ENCODE measurements at places on chromosomes 5 and 9.

- DNase-seq: no peak
Observed at GRCh38 chr5:50863534-50864170, 197.2 kb downstream of the PARP8 start.

DNA sequence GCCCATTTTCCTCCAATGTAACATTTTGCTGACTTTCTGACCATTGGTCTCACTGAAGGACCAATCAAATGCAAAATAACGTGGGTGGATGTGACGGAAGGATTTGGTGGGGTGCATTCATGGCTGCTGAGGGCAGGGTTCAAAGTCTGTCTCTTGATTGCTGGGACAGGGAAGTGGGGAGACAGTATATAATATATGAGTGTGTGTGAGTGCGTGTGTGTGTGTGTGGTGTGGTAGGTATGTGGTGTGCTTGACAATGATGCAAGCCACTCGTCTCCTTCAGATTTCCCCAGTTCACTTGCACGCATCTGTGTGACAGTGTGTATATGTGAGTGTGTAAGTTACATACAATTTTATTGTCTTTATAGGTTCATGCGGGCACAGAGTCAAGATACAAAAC is 477.3 kb downstream of the DIRAS2 start:
- DNase-seq: no peak

DNA sequence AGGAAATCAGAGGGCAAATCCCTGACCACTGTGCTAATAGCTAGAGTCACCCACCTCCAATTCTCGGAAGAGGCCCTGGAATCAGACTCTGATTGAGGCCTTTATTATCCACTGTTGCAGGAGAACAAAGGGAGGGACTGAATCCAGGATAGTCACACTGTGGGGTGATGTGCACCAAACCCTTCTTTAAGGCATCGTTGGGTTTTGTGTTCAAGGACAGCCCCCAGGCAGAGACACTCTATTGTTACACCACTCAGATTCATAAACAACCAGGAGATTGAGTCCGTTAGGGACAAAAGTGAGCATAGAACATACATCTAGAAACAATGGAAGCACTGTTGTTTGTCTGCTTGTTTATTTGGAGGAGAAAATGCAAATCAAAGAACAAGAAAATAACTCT is 124.6 kb upstream of the TBCA start:
- no peak for DNase-seq

GRCh38 chr9:811106-811531 is 30.4 kb upstream of the DMRT1 start:
- no peak for DNase-seq

DNA sequence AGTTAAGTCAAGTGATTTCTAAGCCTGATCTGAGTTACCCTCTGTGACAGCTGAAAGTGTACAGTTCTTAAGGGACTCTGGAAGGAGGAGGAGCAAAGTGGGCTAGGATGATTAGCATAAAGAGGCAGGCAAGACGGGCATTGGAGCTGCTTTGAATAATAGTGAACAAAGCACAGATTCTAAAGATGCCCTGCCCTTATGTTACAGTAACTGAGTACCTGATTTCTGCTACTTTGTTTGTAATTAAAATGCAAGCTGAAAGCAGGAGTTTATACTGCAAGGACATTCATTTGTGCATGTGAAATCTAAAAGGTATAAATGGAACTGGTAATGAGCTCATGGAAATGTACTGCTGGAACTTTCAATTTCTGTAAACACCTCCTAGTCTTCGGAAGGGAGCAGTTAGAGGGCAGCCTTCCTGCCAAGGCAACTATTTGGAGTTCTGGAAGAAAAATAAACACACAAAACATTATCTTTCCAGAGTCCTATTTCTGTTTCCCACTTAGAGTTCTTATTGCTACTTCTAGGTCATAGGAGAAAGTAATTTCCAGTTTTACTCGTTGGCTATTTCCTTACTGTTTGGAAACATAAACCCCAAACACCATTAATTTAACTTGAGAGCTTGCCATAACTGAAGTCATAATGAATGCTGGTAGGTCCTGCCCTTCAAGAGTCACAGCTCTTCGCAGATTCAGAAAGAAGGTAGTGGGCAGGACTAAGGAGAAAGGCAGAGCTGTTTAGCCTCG is at the start of gene RANBP3L:
RANBP3L (minus strand) TSS at position 45 of the 746 bp plus-strand sequence. CDS start 486 bp downstream, outside the sequence.
- no peak for DNase-seq

- no peak for DNase-seq
Observed at GRCh38 chr9:128249558-128249907, 26.3 kb downstream of the GOLGA2 start.

- no peak for DNase-seq
Observed at GRCh38 chr9:38443181-38443580, 18.9 kb upstream of the IGFBPL1 start.

- DNase-seq: no peak
Observed at GRCh38 chr5:44511596-44511995, 122.4 kb upstream of the FGF10 start.

- peak; percentile 47 for DNase-seq
Observed at GRCh38 chr9:135330685-135331590, 148.6 kb upstream of the PPP1R26 start.

DNA sequence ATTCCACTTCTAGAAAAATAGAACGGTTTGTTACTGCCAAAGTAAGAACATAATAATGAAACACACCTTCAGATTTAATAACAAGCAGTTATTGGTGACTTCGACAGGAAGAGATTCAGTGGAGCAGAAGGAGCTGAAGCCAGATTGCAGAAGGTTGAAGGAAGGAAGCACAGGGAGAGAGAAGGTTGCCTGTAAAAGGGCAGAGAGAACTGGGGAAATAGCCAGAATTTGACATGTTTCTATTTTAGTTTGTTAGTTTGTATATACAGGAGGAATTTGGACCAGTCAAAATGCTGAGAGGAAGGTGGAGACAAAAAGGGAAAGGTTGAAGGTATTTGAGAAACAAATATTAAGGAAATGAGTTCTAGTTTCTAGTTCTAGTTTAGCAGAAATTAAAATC is 269.2 kb upstream of the ELAVL2 start:
- DNase-seq: no peak

- DNase-seq: no peak
Observed at GRCh38 chr9:136856079-136856476, 3.9 kb downstream of the MAMDC4 start.

DNA sequence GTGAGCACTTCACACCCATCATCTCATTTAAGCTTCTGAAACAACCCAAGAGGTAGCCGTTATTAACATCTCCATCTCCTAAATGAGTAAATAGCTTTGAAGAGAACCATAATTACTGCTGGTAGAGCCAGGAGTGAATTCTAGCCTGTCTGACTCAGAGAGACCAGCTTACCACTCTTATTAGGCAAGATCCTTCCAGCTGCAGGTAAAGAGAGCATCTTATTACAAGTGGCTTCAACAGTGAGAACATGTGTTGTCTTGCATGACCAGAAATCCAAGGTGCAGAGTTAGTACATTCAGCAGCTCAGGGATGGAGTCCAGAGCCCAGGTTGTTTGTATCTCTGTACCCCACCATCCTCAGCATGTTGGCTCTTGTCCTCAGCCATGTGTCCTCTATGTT is 10.9 kb upstream of the AFAP1L1 start:
- no peak for DNase-seq

GRCh38 chr5:763998-764781 is 20.3 kb downstream of the ZDHHC11B start:
- DNase-seq: no peak

DNA sequence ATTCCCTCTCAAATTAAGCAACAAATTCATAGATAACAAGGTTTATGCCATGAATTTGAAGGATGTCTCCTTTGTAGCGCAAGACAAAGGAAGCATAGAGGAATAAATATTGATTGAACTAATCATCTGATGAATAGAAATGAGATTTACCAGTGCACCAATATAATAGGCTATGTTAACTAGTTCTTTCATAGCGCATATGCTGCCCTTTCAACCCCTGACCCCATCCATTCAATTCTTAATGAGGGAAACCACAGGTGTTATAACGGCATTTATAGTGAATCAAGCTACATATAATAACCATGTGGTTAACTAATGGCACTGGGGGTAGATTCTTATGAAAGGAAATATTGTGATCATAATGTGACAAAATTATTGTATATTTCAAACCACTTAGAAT is 6.5 kb downstream of the RORB start:
- no peak for DNase-seq

DNA sequence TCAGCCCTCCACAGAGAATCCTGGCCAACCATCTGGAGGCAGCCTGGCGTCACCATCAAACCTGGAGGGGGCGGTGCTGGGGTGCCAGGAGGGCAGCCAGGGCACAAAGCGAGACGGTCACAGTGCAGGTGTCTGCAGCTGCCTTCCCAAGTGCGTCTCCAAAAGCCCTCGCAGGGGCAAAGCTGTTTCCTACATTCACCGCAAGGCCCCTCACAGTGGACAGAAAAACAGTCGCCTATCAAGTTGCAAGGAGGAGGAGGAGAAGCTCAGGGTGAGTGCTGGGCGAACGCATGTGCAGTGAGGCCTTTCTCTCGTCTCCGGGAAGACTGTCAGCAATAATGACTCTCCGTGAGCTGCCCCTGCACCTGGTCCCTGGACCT is 18.0 kb upstream of the LHX3 start:
- no peak for DNase-seq

DNA sequence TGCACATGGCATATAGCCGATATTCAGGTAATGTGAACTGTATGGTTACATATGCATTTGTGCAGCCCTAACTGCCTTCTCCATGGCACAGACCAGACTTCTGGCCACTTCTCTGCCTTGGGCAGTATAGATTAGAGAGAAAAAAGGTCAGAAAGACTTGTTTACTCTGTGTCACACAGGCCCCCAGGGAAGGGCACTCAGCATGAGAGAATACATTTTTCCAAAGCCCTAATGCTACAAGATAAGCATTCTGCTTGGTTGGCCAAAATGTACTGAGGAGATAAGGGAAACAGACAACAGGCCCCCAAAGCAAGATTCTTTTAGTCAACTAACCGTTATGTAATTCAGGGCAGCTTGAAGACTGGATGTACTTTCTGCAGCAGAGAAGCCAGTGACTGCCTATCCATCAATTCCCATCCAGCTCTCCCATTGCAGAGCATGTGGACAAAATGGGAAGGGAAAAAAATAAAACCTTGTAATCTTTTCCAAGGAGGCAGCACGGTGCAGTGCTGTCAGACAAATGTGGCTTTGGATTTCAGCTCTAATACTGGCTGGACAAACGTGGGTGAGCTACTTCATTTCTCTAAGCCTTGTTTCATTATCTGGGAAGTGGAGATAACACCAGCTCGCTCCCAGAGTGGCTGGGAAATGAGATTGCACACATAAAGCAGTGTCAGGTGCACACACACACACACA is 205.9 kb downstream of the NSG2 start:
- no peak for DNase-seq

GRCh38 chr5:166050531-166050930 is 2240.9 kb upstream of the WWC1 start:
- DNase-seq: no peak

DNA sequence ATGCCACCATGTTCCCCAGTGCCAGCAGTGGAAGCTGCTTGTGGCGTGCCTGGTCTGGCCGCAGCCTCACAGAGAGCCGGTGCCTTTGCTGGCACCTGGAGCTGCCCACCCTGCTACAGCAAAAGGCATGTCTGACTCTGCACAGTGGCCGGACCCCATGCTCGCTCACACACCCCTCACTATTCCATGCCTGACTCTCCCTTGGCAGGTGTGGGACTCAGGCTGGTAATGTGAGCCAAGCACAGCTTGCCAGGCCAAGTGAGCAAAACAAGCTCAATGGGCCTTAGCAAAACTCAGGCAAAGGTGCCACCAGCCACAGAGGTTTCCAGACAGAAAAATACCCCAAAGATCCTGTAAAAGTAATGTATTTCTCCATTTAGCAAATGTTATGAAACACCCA is 15.5 kb downstream of the GNA14 start:
- DNase-seq: no peak

GRCh38 chr9:122904466-122904822 is 715 bp downstream of the RC3H2 start:
- peak; percentile 72 for DNase-seq

DNA sequence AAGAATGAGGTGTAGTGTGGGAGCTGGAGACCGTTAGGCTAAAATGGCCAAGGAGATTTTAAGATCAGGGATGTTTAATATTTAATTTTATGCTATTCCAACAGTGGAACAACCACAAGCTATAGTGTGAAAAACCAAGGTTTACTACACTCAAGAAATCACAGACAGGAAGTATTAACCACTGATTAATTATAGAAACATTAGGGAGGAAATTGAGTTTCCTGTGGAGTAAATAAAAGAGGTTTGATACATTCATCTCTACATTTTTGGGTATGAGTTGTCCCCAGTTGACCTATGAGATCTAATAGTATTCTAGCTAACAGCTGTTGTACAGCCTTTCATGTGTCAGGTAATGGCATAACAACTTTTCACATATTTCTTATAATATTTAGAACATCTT is 103.7 kb upstream of the MPDZ start:
- DNase-seq: no peak

- no peak for DNase-seq
Observed at GRCh38 chr5:142939884-142940283, 169.7 kb downstream of the ARHGAP26 start.

GRCh38 chr5:102991802-102992201 is 128.1 kb downstream of the GIN1 start:
- no peak for DNase-seq

GRCh38 chr5:66170195-66170919 is 26.3 kb downstream of the SREK1 start:
- DNase-seq: no peak

- no peak for DNase-seq
Observed at GRCh38 chr9:95963659-95964058, 88.2 kb downstream of the ERCC6L2 start.
